Adrenal gland (tissue), 19 donors: ENCODE measurements at places on chromosomes 7 and 10. TPM values are rescaled to one million over a fixed set of nuclear protein-coding genes. Genes with fewer than 3 reads are reported as not detected.

DNA sequence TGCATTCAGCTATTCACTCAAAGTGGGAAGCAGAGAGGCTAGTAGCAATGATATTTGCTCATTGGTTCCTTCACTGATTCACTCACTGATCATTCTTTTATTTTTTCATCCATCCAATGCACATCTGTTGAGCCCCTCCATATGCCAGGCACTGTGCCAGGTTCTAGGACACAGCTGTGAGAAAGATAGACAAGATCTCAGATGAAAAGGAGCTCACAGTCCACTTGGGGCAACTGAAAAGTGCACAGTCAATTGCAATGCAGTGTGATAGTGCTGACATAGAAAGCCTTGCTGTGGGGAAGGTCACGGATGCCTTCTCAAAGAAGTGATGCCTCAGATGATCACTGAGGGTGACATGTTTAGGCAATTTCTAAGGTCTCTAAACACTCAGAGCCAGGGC lies 262.3 kb downstream of the PTEN start:
- no peaks in the 10 kb centered on the region for H3K27me3 ChIP-seq
- no peak for DNase-seq
- H3K36me3 ChIP-seq: no peaks in the 10 kb centered on the region
- no peak overlapping the region for H3K4me3 ChIP-seq

DNA sequence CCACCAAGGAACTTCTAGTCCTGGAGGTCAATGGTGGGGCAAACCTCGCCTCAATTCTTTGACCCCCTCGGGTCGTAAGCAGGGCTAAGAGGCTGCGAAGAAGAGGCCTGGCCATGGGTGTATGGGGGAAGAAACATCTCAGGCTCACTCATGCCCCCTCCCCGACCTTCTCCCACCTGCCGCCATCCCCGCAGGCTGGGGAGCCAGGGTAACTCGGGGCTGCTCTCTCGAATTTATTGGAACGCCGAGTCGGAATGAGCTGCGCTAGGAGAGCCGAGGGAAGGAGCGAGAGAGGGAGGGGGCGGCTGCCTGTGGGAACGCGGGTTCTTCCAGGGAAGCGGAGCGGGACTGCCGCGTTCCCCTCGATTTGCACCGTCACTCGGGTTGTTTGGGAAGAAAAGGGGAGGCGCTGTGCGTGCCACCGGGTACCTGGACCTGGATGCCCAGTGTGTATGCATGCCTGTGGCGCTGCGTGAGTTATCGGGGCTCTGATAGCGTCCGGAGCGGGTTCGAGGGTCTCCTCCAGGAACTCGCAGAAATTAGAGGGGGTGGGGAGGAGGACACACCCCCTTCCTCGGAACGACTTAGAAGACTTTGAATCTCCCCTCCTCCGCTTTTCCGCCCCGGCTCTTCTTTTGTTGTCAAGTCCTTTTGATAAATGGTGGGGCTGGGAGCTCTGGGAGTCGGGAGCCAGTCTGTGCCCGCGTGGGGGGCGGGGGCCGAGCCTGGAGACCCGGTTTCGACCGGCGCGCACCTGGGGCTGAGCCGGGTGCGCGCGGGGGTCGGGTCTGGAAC lies 1.8 kb upstream of the ZNF503 start:
- peak; percentile 67 for DNase-seq
- H3K4me3 ChIP-seq: peak overlapping the region; percentile 72
- H3K4me1 ChIP-seq: peaks cover 15% of the 10 kb centered on the region
- H3K27ac ChIP-seq: peak overlapping the region; percentile 99
- H3K27me3 ChIP-seq: no peaks in the 10 kb centered on the region

DNA sequence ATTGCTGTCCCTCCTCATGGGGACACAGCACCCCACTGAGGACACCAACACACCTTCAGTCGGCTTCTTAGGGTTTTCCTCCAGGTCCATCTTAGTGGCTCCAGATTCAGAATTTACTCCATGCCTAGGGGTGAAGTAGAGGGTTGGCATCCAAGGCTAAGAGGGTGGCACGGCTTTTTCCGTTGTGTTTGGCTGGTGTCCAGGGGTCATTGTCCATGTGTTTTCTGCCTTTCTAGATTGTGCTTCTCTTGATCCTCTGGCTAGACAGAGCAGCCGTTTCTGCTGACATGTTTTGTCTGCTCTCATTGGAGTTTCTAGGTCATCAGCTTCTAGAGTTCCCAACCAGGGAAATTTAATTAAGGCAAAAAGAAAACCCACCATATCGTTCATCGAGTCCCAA lies 291.6 kb upstream of the CELF2 start:
- no peak for DNase-seq
- H3K27me3 ChIP-seq: no peaks in the 10 kb centered on the region
- no peak overlapping the region for H3K4me3 ChIP-seq
- no peaks in the 10 kb centered on the region for H3K4me1 ChIP-seq
- no peak overlapping the region for H3K27ac ChIP-seq

GRCh38 chr7:87513735-87514335 lies 38.4 kb upstream of the ABCB4 start:
- no peaks in the 10 kb centered on the region for H3K36me3 ChIP-seq
- DNase-seq: no peak
- H3K27ac ChIP-seq: no peak overlapping the region
- peaks cover 11% of the 10 kb centered on the region for H3K4me1 ChIP-seq
- H3K4me3 ChIP-seq: no peak overlapping the region

DNA sequence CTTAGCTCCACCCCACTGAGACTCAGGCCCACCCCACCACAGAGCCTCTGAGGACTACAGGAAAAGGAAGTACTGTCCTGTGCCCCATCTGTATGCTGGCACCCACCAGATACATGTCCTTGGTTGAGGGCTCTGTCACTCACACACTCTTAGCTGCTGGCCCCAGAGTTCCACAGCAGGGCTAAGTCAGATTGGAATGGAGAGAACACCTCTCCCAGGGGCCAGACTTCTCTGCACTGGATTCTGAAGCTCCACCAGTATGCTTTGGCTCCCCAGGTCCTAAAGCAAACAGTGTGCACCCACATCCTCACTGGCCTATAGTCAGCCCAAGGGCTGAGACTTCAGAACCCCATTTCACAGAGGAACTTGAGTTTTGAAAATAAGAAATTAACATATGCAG lies 103.2 kb upstream of the PPP2R2D start:
- H3K36me3 ChIP-seq: no peaks in the 10 kb centered on the region
- H3K4me1 ChIP-seq: no peaks in the 10 kb centered on the region
- H3K27me3 ChIP-seq: peaks cover 5% of the 10 kb centered on the region
- no peak for DNase-seq
- no peak overlapping the region for H3K4me3 ChIP-seq

Gene NCOA4
- total RNA-seq: 187 TPM

Gene SEMA3A
- 1.9 TPM for total RNA-seq

Gene CALHM2
- total RNA-seq: 47.2 TPM

Gene SLC35G1
- total RNA-seq: 1.1 TPM

Gene TRIM4
- total RNA-seq: 52.9 TPM

Gene CRPPA
- 3.3 TPM for total RNA-seq
